ENCODE measurements at places on chromosomes 5 and 9.

- DNase-seq, result no peak
These were observed 125.4 kb upstream of the VLDLR start for GRCh38 chr9:2496169-2496568.

DNA sequence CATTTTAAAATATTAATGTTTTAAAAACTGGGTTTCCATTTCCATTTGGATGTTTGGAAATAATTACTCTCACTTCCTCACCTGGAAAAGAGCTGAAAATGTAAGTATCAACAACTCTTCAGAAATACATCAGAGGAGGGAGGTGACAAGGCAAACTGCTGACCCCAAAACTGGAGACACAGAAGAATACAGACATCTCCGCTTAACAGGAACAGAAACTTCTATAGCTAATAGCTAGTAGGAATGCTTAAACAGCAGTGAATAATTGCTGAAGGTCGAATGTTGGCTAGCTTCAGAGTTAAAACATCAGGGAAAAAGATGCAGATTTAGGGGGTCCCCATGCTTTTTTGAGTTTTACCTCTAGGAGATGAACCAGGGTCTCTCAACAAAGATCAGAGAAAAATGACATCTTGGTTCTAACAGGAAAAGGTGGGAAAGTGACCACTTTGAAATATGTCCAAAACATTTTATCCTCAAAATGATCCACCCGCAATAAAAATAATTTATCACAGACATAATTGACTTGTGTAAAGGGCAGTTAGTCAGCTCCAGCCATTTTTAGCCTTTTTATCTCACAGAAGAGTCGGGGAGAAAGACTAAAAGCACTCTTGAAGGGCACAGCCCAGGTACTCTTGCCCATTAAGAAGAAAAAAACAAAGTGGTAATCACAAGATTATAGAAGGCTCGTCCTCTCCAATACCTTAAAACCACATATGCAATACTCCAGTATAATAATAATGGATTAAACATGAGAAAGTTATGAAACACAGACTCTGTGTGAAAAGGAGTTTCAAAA lies 1474.9 kb downstream of the EFNA5 start:
- no peak for DNase-seq

DNA sequence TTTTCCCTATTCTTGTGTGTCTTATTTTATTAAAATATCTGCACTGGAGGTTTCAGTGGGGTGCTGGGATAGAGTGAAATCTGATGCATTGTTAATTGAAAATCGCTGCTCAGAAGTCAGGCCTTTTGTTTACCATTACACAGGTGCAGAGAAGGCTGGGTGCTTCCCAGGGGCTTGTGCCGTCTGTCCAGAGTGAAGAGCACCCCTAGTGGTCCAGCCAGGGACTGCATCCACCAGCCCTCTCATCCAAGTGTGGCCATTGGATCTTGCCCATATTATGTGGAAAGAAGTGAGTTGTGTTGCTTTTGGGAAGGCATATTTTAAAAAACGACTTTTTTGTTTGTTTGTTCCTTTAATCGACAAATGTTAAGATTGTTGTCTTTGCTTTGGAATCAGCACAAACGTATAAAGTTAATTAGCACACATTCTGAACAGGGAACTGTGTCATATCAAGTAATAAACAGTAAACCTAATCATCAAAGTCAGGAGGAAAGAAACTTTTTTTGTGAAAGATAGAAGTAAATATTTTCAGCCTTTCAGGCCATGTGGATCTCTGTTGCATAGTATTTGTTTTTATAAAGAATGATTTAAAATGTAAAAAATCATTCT lies 315.6 kb downstream of the MTRR start:
- no peak for DNase-seq

- DNase-seq, result peak; percentile 47
These were observed 228.8 kb downstream of the FSTL4 start for GRCh38 chr5:133383580-133383939.

DNA sequence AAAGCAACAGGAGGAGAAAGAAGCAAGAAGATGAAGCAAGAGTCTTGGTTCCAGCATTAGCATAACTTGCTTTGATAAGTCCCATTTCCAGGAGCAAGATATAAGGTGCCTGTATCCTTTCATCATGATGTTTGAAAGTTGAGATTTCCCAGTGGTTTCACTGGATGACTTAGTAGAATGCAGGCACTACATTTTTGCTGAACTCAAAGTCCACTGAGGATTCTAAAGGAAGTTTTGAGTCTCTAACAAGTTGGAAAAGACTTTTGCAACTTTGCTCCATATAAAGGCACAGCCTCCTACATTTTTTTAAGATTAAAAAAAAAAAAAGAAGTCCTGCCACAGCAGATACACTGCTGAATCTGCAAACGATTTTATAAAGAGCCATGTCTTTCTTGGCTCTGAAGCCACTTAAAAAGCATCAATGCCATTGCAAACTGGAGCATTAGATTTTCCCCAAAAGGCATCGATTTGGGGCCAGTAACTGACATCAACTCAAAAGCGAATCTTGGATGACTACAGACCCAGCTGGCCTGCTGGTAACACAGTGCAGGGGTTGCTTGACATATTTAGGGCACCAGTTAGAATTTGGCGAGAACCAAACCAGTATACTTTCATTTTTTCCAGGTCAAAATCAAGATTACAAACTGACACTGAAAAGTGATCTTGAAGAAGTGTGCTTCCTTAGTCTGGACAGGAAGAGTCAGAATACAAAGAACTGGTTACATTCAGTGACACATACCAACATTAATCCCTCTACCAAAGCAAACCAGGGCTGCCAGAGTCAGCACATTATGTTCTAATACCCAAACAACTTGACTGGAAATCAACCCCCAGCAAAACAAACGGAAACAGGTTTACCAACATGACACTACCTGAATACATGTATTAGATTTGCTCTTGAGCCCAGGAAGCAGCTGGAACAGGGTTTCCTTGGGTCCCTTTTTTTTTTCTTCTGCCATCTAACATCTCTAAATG lies 39.1 kb upstream of the KCNV2 start:
- no peak for DNase-seq

GRCh38 chr5:75048457-75048953 lies 3.9 kb downstream of the GCNT4 start:
- DNase-seq, result no peak

GRCh38 chr9:135018306-135018915 lies 69.1 kb upstream of the OLFM1 start:
- DNase-seq, result no peak

Measured in coronary artery (tissue), 2 donors.